ENCODE measurements at places on chromosomes 3 and 15.

GRCh38 chr3:39209329-39209970 is 17.1 kb upstream of the XIRP1 start:
- no peak for DNase-seq

DNA sequence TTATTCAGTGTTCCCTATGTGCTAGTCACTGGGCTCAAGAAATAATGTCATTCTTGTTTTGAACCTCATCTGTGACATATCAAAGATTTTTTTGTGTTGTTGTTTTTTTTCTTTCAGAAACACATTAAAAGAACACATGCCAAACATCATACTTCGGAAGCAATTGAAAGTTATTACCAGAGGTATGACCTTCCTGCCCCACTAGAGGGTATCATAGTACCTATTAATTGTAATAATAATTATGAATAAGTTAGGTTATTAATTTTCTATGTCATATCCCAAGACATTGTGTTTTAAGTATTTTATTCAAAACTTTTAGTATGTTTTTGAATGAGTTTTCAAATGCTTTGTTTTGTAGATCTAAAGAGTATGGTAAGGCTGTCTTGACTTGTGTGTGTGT is 65.7 kb downstream of the CDIN1 start:
- no peak for DNase-seq

DNA sequence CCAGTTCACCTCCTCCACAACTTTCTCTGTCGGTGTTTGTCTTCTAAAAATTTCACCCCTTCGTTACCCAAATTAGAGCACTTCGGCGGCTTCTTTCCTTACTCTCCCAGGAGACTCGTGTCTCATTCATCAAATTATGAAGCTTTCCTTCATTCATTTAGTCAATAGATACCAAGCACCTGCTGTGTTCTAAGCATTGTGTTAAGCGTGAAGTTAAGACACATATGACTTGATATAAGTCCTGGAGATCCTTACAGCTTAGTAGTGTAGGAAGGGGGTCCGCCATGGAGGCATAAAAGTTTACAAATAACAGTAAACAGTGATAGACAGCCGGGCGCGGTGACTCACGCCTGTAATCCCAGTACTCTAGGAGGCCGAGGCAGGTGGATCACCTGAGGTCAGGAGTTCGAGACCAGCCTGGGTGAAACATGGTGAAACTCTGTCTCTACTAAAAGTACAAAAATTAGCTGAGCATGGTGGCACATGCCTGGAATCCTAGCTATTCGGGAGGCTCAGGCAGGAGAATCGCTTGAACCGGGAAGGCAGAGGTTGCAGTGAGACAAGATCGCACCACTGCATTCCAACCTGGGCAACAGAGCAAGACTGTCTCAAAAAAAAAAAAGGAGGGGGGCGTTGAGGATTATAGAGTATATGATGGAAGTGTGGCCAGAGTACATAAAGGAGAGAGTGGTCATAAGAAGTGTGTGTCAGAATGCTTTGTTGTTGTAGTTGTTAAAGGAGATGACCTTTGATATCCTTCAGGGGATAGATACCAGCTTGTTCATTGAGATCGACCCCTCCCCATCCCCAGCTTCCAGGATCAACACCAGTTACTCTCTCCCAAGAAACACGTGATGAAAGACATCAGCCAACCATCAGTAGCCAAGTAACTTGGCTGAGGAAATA is 744 bp upstream of the CCDC32 start:
- no peak for DNase-seq

- no peak for DNase-seq
Measured at GRCh38 chr3:38171622-38172021, 6.3 kb downstream of the OXSR1 start.

- no peak for DNase-seq
Measured at GRCh38 chr3:11155341-11156025, 1.2 kb downstream of the HRH1 start.

GRCh38 chr15:94439158-94439557 is 207.8 kb downstream of the MCTP2 start:
- DNase-seq = no peak

- no peak for DNase-seq
Measured at GRCh38 chr3:101244212-101244575, 76.2 kb downstream of the IMPG2 start.

GRCh38 chr3:43770426-43771103 is 79.8 kb downstream of the ABHD5 start:
- DNase-seq = no peak

- no peak for DNase-seq
Measured at GRCh38 chr15:51363383-51363782, 21.9 kb downstream of the GLDN start.

GRCh38 chr3:7385635-7386034 is 524.7 kb downstream of the GRM7 start:
- no peak for DNase-seq

GRCh38 chr15:62390791-62391640 is 225.9 kb upstream of the C2CD4B start:
- DNase-seq = no peak

- DNase-seq = peak; percentile 54
Measured at GRCh38 chr15:74053941-74054529, 28.3 kb downstream of the GOLGA6A start.

GRCh38 chr3:135448520-135448919 is 517.0 kb upstream of the PPP2R3A start:
- no peak for DNase-seq

DNA sequence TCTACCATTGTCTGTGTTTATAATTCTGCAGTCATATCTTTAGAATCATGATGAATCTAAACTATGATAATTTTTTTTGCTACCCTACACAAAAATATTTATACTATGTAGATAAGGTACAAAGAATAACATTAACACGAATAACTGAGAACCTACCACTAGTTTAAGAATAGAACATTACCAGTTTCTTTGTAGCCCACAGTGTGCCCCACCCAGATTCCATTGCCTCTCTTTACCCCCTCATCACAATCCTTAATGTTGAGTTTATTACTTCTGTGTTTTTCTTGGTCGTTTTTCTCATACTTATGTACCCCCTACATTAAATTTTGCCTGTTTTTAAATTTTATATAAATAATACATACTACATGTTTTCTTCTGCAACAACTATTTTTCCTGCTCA is 140.5 kb downstream of the BBX start:
- no peak for DNase-seq

- no peak for DNase-seq
Measured at GRCh38 chr15:63905558-63906265, 72.0 kb upstream of the HERC1 start.

GRCh38 chr3:53225181-53225580 is 30.6 kb downstream of the TKT start:
- no peak for DNase-seq

- no peak for DNase-seq
Measured at GRCh38 chr3:380801-381200, 184.2 kb downstream of the CHL1 start.
